T-cell (primary cell): ENCODE measurements at places on chromosomes 4 and X.

DNA sequence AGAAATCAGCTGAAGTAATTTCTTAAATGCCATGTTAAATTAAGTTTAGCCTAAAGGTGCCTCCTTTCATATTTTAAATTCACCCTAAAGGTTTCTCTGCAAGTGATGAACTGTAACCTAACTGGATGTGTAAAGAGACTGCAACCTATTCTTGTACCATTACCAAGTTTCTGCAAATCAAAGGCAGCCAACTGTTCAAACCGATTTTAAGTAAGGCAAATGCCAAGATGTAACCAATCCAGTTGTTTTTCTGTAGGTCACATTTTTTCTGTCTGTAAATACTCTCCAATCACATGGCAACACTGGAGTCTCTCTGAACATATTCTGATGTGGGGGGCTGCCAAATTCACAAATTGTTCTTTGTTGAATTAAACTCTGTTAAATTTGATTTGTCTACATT is 42.4 kb upstream of the FGF2 start:
- no peak for DNase-seq

DNA sequence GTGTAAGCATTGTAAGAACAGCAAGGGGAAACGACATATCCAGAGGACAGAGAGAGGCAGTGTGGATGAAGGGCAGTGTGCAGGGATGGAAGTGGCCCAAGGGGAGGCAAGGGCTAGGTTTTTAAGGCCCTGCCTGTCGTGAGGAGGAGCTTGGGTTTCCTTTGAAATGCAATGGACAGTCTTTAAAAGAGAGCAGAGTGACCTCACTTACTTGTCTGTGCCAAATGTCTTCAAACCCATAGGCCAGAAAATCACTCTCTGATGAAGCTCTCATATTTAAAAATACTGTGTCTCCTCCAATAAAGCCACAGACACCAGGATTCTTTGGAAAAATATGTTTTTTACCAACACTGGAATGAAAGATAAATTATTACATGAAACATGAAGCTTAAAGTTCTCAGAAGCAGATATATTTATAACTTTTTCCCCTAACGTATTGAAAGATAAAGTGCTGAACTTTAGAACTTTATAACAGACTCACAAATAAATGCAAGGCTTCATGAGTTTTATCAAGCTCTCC is 19.2 kb upstream of the ATXN3L start:
- DNase-seq, result no peak

DNA sequence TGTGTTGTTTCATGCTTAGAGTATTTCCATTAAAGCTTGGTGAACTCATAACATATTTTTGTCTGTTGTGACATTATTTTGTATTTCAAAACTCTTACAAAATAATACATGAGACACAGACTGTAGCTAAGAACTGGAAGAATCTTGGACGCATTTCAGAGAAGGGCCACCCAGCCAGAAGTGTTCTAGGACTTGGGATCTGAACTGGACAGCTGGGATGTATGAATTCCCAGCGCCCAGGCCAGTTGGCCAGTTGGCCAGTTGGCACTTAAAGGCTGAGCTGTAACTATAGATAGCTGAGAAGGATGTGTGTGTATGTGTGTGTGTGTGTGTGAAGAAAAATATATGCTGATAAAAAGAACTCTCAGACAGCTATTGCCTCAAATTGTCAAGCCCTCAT is 193.4 kb upstream of the GPR101 start:
- DNase-seq, result no peak

GRCh38 chr4:77493120-77493752 is 112.4 kb upstream of the CXCL13 start:
- no peak for DNase-seq

- no peak for DNase-seq
These were observed 4.5 kb upstream of the CBR4 start for GRCh38 chr4:169014586-169014985.

- DNase-seq, result no peak
These were observed 2.3 kb downstream of the GBA3 start for GRCh38 chr4:22695029-22695428.

- no peak for DNase-seq
These were observed 816.0 kb upstream of the PCDH10 start for GRCh38 chr4:132332932-132333723.

- no peak for DNase-seq
These were observed 2.2 kb downstream of the SPP1 start for GRCh38 chr4:87977521-87978278.

DNA sequence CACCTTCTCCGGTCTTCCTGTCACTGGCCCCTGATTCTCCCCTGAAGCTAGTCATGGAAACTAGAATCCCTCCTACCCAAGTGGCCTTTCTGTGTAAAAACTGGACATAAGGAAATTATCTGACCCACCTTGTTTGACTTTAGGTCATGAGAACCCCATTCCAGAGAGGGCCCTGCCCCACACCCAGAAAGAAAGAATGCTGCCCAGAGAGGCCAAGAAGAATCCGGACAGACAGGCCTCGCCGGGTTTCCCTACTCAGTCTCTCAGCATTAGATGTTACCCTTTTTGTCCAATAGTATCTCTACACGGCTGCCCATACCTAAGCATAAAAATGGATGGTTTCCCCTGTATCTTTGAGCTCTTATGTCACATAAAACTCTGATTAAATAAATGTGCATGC is 83.3 kb upstream of the HELT start:
- no peak for DNase-seq

- peak; percentile 40 for DNase-seq
These were observed at the start of gene PLXNB3 for GRCh38 chrX:153763989-153764755. Gene PLXNB3, plus strand, starts transcription at chrX:153764249. Its CDS starts 1,287 bp downstream, at chrX:153765536.
